ENCODE measurements at places on chromosomes 11 and 22.
A peak's percentile ranks its signal among the peaks of the same experiment; 100 is the strongest.

DNA sequence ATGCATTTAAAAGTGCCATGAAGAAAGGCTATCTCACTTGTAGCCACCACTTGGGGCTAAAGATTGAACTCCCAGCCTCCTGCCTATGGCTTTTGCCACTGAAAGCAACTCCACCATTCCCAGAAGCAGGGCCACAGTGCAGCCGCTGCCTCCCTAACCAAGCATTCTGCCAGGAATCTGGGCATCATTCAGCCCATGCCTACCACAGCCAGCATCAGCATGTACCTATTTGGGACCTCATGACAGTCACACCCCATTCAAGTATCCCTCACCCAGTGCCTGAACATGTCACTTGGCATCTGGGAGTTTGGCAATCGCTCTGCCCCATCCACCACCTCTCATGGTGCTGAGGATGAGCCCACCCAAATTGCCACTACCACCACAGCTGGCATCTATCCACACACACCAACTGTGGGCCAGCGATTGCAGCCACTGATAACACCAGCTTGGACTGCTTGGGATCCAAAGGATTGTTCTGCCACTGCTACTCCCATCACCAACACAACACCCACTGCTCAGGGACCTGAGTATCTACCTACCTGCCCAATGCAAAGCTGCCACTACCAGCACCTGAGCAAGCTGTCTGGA, 234.4 kb downstream of the GRM5 start:
- no peak for DNase-seq

- no peak for DNase-seq
Observed at GRCh38 chr11:55956521-55956920, 13.2 kb downstream of the OR10AG1 start.

DNA sequence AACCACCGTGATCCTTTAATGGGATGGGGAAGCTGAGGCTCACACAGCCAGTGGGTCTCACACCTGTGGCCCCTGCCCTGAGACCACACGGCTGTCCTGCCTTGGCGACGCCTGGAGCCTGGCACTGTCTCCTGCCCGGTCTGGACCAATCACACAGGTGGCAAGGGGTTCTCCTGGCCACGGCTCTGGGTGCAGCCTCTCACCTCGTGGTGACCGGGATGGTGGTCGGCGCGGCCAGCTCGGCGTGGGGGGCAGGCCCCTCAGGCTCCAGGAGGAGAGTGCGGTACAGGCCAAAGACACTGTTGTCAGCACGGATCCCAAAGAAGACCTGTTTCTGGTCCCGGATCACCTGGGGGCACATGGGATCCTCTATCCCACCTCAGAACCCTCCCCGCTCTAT, 8.7 kb downstream of the ANO9 start:
- DNase-seq = no peak

DNA sequence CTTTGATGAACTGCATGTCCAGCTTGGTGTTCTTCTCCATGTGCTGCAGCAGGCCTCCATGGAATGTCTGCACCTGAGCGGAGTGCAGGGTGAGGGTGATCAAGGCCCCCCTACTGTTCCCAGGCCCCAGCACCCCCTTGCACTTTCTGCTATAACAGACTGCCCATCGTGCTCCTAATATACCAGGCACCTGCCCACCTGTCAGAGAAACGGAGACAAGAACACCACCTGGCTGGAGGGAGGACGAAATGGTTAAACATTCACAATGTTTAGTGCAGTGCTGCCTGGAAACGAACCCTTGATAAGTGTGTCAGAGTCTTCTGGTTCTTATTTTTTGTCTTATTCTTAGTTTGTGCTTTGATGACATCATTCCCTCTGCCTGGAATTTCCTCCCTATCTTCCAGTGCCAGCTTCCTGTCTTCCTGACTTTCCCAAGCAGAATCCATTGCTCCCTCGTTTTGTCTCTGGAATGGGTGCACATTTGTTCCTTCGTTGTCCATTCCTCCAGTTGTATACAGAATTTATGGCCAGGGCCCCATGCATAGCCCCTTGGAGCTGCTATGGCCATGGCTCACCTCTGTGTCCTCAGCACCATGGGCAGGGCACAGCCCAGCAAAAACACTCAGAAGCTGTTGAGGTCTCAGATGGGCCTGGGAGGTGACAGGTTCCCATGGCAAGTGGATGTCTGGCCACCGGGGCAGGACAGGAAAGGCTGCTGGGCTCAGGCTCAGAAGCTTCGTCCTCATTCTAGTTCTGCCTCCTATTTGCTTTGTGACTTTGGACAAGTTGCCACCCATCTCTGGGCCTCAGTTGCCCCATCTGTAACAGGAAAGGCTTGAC, 11.9 kb downstream of the BAIAP2L2 start:
- DNase-seq = peak; percentile 47

- peak; percentile 41 for DNase-seq
Observed at GRCh38 chr11:76669901-76670484, 554 bp downstream of the LRRC32 start.

GRCh38 chr11:8652140-8652539, 30.3 kb downstream of the TRIM66 start:
- DNase-seq = peak; percentile 93

DNA sequence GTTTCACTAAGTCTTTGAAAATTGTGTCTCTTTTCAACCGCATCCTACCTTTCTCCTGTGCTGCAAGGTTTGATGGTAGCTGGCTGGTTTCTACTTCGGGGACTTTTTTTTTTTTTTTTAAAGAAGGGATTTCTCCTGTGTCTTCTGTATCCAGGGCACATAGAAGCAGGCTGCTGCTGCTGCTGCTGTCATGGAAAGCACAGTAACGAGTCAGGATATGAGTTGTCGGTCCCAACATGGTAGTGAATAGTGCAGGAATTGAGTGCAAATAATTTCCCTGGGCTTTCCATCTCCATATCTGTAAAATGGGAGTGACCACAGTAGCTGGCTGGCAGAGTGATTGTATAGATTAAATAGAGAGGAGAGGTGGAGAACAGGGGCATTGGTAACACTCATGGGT, 118.3 kb upstream of the NAV2 start:
- peak; percentile 20 for DNase-seq

DNA sequence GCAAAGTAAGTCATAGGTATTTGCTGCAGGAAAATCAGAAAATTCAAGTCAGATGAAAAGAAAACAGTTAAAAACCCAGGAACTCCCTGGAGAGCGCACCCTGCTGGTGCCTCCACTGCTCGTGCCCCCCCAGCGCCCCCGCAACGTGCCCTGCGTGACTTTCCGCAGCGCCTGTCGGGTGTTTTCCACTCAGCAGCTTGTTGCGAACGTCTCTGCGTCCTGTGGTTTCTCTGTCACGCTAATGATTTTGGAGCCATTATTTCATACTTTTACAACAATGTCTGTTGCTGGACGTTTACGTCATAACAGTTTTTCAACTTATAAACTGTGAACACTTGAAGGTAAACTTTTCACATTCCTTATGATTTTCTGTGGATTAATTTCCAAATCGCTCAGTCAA, 5.0 kb downstream of the CRELD2 start:
- DNase-seq = no peak

- no peak for DNase-seq
Observed at GRCh38 chr11:94401773-94402265, 600 bp upstream of the GPR83 start.

DNA sequence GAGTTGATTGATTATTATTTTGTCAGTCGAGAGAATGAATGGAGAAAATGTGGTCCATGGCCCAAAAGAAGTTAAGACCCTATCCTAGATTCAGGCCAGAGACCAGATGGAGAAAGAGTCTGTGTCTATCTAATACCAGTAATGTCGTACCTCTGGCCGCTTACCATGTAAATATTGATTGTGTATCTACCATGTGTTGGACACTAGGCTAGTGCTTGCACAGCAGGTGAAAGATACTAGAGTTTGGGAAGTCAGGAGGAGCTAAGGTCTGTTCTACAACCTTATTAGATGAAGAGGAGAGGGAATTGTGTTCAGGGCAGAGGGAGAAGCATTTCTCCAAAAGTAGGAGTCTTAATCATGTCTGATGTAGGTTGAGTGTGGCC, 31.8 kb downstream of the PIK3IP1 start:
- no peak for DNase-seq

DNA sequence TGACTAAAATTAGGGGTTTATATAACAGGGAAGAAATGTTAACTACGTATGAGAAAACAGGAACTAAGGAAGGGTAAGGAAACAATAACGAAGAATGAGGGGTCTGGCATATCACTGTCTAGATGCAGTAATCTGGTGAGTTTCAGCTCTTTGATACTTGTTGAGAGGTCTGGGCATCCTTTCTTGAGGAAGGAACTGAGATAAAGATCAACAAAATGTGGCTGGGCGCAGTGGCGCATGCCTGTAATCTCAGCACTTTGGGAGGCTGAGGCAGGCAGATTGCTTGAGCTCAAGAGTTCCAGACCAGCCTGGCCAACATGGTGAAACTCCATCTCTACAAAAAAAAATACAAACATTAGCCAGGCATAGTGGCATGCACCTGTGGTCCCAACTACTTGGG, 2.7 kb downstream of the DCDC1 start:
- DNase-seq = no peak

- no peak for DNase-seq
Observed at GRCh38 chr11:92946707-92947106, 22.7 kb upstream of the MTNR1B start.

- no peak for DNase-seq
Observed at GRCh38 chr22:28239941-28240340, 320.9 kb upstream of the PITPNB start.

- no peak for DNase-seq
Observed at GRCh38 chr11:33881651-33882503, 10.0 kb downstream of the LMO2 start.

- DNase-seq = no peak
Observed at GRCh38 chr11:11215944-11216343, 137.1 kb downstream of the CSNK2A3 start.

GRCh38 chr11:65115361-65116082, 2.0 kb downstream of the ZNHIT2 start:
- DNase-seq = no peak

- DNase-seq = no peak
Observed at GRCh38 chr11:1938343-1939005, 8.7 kb upstream of the MRPL23 start.

DNA sequence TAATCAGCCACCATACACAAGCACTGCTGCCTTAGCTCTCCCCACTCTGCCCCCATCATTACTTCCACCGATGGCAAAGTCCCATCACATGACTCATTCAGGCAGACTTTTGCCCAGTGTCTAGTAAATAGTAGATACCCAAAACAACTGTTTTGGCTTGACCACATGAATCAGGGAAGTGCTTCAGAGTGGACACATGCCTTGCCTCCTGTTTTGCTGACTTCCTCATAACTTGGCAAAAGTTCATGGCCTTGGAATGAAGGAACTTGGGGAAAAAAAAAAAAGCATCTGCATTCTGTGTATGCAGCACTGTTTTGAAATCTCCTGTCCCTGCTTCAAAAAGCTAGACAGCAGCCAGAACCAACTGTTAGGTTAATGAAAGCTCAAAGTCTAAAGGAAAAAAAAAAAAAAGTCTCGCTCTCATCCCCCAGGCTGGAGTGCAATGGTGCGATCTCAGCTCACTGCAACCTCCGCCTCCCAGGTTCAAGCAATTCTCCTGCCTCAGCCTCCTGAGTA, 335.3 kb downstream of the FAM181B start:
- DNase-seq = no peak

DNA sequence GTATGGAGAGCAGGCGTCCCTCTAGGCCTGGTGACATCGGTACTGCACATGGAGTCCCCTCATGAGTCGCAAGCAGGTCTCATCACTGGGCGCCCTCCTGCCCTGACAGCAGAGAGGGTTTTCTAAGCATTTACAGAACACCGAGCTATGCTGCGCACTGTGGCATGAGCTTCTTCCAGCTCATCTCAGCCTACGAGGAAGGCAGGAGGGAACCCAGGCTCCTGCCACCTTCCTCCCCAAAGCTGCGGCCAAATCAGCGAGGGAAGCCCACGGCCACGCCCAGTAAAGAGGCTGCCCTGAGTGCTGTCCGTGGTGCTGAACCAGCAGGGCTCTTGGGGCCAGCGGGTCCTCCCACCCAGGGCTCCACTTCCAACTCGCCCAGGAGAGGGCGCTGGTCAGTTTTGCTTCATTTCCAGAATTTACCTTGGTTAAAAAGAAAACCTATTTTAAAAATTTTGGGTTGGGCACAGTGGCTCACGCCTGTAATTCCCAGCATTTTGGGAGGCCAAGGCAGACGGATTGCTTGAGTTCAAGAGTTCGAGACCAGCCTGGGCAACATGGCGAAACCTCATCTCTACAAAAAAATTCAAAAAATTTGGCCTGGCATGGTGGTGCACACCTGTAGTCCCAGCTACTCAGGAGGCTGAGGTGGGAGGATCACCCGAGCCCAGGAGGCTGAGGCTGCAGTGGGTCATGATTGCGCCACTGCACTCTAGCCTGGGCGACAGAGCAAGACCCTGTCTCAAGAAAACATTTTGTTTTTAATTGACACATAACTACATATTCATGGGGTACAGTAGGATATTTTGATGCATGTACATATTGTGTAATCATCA, 34.2 kb downstream of the PHF21B start:
- DNase-seq = peak; percentile 81

GRCh38 chr11:126408901-126409619, 53.6 kb downstream of the ST3GAL4 start:
- DNase-seq = no peak

GRCh38 chr11:15157606-15158137, 42.9 kb downstream of the INSC start:
- peak; percentile 6 for DNase-seq

DNA sequence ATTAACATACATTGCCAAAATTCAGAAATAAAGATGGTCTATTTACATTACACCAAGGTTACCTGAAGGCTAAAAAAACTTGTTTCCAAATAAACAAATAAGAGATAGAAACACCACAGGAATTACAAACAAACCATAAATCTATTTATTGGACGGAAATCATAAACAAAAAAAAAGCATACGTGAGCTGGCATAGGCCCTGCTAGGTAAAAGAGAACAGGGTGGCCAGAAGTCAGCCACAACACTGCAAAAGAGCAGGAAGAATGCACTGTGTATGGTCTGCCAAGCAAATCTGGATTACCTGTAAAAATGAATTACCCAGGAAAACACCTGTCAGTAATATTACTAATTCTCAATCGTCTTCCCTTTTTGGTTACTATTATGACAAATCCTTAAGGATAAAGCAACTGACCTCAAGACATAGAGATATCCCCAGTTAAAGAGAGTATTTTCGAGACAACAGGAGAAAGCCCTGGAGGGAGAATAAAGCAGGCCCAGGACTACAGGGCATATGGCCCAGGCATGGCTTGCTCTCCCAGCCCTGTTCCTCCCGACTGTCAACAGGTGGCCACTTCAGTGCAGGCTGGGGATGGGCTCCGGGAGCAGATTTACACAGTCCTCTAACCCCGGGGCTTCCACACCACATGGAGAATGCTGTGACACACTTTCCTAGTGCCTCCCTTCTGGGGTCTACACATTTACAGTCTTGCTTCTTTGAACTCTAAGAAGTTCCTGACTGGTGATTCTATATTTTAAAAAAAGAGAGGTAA, 18.0 kb downstream of the PPP2R1B start:
- no peak for DNase-seq

- DNase-seq = no peak
Observed at GRCh38 chr11:79098146-79098545, 342.7 kb downstream of the TENM4 start.

- DNase-seq = no peak
Observed at GRCh38 chr22:47928631-47929030, 1166.2 kb downstream of the TBC1D22A start.
